ENCODE measurements at places on chromosomes 1 and 21.

GRCh38 chr1:112646225-112646624, 26.6 kb downstream of the CAPZA1 start:
- DNase-seq, result no peak

- no peak for DNase-seq
These were observed 12.6 kb upstream of the IL12RB2 start for GRCh38 chr1:67294836-67295617.

GRCh38 chr1:4931486-4931885, 277.1 kb downstream of the AJAP1 start:
- no peak for DNase-seq

GRCh38 chr21:28215214-28215954, 777.3 kb downstream of the LTN1 start:
- no peak for DNase-seq

DNA sequence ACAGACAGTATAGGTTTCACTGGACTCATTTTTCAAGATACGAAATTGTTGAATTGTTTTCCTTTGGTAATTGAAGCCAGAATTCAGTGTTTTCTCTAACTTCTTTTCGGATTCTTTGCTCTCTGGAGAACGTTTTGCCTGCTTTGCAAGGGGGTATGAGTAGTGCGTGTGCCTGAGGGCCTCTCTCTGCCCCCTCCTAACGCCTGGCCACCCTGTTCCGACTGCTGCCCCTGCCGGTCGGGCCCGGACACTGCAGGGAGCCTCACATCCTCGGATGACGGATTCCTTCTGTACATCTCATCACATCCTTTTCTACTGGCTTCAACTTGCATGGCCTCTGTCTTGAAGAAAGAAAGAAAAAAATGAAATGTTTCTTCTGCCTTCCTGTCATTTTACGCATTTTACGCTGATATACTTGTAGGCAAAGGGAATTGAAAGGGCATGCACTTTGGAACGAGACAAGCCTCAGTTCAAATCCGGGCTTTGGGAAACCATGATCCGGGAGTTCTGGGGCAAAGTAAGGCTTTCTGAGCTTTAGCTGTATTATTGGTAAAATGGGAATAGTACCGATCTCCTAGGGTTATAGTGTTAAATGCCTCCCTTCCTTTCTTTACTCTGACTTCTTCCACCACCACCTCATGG, 65.1 kb downstream of the DISC1 start:
- peak; percentile 17 for DNase-seq

DNA sequence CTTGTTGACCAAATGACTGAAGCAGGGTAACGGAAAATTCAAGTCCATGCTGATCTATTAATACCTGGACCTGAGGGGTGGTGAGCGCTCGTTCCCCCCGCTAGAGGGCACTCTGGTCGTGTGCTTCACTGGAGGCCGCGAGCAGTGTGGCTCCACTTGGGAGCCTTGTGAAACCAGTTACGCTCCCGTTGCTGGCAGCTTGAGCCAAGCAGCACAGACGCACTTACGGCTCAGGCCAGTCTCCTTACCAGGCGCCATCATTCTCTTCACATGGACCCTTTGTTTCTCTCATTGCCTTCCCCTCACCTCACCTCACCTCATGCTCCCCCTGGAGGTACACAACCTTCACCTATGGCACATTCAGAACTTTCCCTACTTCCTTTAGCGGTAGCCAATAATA, 49.7 kb upstream of the TSPAN2 start:
- DNase-seq, result peak; percentile 22

- no peak for DNase-seq
These were observed 320.9 kb upstream of the C1orf87 start for GRCh38 chr1:60394436-60394835.

DNA sequence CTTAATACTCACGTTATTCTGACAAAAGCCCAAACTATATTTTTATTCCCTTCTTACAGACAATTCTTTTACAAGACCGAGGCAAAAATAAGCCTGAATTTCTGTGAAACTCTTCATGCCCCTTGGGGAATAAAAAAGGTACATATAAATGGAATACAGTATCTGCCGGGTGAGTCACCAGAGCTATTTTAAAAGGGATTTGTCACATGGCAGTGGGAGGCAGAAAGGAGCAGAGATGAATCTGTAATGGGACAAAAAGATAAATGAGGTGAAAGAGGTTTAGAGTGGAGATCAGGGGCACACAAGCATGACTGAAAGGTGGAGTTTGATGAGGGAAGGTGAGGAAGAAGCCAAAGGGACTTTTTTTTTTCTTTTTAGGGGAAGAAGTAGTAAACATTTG, 8.8 kb downstream of the XCL1 start:
- DNase-seq, result peak; percentile 19

GRCh38 chr1:235913311-235913710, 46.6 kb upstream of the LYST start:
- no peak for DNase-seq

GRCh38 chr1:12346483-12347151, 116.8 kb downstream of the VPS13D start:
- no peak for DNase-seq

DNA sequence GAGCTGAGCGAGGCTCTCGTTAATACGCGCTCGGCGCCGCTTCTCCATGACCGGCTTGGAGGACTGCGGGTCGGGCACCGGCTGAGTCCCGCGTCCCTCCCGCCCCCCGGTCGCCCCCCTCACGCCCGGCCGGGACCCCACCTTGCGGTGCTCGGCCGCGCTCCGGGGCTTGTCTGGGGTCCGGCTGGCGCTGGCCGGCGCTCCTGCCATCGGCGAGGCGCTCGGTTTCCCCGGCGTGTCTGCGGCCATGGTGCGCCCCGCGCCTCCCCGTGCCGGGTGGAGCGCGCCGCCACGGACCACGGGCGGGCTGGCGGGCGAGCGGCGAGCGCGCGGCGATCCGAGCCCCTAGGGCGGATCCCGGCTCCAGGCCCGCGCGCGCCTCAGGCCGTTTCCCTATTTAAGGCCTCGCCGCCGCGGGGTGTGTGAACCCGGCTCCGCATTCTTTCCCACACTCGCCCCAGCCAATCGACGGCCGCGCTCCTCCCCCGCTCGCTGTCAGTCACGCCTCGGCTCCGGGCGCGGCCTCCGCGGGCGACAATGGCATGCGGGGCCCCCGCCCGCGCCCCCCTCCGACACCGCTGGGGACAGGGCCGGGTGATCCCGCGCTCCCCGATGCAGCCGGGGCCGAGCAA, at the start of gene HES4:
TSS of gene HES4 (minus strand) at position 373 of the 632 bp plus-strand sequence. CDS start at position 249, 124 bp downstream.
- peak; percentile 55 for DNase-seq

DNA sequence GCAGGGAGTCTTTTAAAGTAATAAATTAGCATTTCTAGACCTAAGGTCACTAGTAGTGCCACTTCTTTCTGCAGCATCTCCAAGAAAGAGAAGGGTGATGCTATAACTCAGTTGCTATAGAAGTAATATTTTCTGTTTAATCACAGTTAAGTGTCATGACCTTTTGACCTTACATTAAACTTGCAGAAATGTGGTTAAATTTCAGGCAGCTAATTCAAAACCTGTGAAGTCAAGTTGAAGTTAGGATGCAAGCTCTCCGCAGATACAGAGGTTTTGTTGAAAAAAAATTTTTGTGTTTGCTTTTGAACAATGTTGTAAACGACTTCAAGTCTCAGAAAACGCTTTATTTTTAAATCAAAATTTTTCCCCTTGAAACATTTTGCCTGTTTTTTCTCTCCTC, 193.9 kb downstream of the NFIA start:
- no peak for DNase-seq

- DNase-seq, result no peak
These were observed 305.7 kb downstream of the SETD4 start for GRCh38 chr21:35754583-35754982.

- no peak for DNase-seq
These were observed 61.0 kb downstream of the SYT14 start for GRCh38 chr1:209999005-209999404.

DNA sequence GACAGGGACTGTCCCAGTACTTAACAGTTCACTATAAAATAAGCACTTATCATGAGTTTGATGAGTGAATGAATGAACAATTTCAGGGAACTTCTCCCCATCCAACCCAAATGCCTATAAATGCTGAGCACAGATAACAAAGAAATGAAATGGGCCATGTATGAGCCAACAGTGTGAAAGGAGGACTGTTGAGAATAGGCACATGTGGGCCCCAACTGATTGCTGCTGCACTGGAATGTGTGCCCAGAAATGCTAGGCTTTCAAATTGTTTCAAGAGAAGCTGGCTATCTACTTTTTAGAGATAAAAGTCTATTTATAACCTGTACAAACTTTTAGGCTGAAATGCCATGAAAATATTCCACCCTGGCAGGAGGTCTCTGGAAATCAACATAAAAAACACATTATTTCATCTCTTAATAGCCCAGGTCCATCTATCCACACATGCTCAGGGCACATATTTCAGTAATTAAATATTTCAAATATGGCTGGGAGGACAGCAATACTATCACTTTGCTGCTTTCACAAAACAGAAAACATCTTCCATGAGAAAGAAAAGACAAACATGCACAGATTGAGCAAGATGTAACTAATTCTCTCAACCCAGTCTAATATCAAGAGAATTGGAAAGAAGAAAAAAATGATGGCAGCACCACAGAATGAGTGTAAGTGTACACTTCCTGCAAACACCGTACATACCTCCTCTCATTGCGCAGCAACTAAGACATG, 49.8 kb downstream of the COLGALT2 start:
- DNase-seq, result no peak

DNA sequence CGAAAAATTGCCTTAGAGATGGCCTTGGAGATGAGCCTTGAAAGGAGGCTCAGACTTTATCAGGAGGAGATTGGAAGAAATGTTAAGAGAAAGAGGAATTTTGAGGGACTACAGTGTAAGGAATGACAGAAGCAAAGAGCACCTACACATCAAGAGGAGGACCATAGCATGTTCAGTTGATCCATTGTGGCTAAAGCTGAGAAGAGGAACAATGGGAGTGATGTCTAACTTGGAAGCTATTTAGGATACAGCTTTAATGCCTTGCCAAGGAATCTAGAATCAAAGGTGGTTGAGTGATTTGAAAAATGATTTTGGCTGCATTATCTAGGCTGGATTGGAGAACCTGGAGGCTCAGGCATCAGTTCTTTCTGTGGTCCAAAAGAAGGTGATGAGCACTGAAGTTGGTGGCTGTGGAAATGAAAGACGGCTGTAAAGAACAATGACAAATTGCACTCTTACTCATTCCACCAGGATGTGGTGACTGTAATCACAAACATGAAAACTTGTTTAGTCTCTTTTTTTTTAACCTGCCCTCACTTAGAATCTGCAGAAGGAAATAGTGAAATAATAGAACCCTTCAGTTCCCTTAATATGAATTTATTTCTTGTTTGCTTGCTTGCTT, 11.3 kb downstream of the FAM20B start:
- no peak for DNase-seq

DNA sequence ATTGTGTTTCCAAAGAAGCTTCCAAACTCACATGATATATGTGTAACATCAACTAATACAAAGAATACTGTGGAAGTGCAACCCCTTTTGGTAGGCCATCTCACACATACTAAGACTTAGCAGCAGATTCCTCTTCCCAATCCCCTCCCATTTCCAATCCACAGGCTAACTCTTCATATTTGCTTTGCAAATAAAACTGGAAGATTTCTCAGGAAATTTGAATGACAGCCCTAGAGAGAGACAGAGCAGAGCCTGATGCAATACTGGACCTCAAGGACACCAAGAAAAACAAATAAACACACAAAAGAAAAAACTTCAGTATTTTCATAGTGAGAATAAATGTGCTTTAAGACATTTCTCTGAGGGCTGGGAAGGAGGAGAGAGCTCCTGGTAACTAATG, 190.2 kb upstream of the BRINP3 start:
- no peak for DNase-seq

GRCh38 chr1:15128520-15129313, 24.8 kb upstream of the TMEM51 start:
- DNase-seq, result peak; percentile 14

DNA sequence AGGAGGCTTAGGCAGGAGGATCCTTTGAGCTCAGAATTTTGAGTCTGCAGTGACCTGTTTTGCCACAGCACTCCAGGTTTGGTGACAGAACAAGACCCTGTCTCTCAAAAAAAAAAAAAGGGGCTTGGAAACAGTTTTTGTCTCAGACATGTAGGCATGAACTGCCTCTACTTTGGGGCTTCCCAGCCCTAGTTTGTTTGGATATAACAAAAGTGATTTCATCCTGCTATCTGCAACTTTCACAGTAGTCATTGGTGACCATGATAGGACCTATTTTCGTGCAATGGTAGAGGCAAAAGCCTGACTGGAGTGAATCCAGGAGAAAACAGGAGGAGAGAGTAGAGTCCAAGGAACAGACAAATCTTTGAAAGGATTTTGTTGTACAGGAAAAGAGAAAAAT, 20.3 kb upstream of the EVI5 start:
- DNase-seq, result no peak

- DNase-seq, result no peak
These were observed 42.1 kb upstream of the DEPDC1 start for GRCh38 chr1:68538941-68539340.

- DNase-seq, result no peak
These were observed 12.3 kb downstream of the BCAR3 start for GRCh38 chr1:93669369-93669768.

DNA sequence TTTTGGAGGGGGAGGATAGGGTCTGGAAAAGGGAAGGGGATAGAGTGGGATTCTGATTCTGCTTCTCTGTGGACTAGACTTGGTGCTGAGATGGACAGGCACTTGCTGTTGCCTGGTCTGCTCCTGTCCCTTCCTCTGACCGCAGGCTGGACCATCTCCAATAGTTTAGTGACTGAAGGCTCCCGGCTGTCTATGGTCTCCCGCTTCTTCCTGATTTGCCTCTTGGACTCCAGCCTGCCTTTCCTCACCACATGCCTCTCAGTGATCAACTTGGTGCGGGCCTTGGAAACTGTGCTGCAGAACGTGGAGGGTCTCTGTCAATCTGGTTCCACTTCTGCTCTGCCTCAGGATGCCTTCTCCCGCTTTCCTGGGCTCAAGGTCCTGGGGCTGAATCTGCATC, 6.3 kb upstream of the ZSCAN20 start:
- no peak for DNase-seq

DNA sequence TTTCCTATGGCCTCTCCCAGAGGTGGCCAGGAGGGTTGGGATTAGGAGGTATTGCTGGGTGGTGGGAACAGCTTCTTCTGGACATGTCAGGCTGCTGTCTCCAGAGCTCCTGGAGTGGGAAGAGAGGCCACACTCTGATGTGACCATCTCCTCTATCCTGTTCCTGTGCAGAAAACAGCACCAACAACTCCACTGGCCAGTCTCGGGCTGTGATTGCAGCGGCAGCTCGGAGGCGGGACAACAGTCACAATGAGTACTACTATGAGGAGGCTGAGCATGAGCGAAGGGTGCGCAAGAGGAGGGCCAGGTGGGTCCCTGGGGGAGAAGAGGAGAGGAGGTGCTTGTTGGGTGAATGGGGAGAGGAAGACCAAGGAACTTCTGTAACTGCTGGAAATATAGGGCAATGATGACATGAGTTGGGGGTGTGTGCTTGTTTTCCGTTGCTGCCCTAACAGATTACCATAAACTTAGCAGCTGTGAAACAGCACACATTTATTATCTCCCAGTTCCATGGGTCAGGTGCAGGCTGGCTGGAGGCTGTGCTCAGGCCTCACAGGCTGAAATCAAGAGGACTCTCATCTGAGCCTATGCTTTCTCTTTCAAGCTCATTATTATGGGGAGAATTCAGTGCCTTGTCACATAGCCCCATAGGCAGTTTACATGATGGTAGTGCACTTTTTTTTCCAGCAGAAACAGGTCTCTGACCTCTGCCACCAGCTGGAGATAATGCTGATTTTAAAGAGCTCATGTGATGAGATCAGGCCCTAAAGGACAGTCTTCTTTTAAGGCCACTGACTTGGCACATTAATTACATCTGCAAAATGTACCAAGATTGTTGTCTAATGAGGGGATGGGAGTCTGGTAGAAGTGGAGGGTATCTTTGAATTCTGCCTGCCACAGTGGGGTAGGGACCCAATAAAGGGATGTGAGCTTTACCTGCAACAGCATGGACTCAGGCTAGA, 20.8 kb downstream of the VANGL2 start:
- no peak for DNase-seq

- no peak for DNase-seq
These were observed 37.1 kb upstream of the SERPINC1 start for GRCh38 chr1:173954179-173954578.
